ENCODE measurements at places on chromosomes 5 and 9.

- no peak for DNase-seq
These were observed 7.3 kb downstream of the DNAJB5 start for GRCh38 chr9:34996905-34997279.

DNA sequence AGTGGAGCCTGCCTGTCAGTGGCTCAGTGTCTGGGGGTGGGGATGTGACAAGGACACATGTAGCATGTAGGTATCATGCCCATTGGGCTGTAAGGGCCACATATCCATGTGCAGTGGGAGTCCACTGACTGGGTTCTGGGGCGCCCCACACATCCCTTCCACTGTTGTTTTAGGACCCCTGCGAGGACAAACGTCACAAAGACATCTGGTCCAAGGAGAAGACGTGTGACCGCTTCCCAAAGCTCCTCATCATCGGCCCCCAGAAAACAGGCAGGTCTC lies 33.4 kb downstream of the NDST1 start:
- no peak for DNase-seq

DNA sequence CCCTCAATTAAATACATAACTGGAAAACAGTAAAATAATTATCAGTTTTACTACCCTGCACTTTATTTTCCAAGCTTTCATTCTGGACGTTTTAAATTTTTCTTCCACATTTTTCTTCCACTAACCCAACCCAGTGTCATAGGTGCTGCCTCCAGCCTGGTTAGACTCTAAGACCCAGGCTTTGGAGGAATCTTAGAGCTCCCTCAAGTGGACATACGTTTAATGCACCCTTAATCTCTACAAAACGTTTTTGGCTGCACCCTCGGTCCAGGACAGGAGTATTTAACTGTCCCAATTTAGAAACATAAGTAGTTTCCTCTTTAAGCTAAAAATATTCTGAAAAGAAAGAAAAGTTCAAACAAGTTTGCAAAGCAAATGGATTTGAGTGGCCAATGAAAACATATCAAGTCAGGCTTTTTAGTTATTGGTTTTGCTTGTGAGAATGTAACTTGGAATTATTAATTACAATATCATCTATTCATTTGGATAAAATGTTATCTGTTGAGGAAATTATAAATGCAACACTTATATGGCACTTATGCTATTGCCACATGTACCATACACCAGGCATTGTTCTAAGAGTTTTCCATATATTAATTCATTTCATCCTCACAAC lies 38.9 kb downstream of the CDH6 start:
- peak; percentile 78 for DNase-seq

- no peak for DNase-seq
These were observed 263.5 kb upstream of the PTPRD start for GRCh38 chr9:10876333-10876732.

GRCh38 chr5:121967187-121967586 lies 5.4 kb downstream of the SRFBP1 start:
- no peak for DNase-seq

DNA sequence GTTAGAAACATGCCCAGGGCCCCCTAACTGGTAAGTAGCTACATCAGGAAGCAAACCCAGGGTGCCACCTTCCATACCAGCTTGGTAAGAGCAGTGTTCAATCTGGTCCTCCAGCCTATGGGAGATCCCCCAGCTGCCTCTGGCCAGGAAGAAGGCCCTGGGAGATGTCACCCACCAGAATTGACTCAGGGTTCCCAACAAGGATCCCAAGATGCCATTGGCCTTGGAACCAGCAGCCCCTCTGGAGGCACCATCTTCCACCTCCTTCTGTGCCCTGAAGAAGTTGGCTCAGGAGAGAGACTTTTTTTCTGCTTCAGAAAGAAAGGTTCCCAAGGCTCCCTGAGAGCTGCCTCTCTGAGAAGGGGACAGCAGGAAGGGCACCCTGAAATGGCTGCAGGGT lies 56.6 kb upstream of the IL17B start:
- DNase-seq: no peak

DNA sequence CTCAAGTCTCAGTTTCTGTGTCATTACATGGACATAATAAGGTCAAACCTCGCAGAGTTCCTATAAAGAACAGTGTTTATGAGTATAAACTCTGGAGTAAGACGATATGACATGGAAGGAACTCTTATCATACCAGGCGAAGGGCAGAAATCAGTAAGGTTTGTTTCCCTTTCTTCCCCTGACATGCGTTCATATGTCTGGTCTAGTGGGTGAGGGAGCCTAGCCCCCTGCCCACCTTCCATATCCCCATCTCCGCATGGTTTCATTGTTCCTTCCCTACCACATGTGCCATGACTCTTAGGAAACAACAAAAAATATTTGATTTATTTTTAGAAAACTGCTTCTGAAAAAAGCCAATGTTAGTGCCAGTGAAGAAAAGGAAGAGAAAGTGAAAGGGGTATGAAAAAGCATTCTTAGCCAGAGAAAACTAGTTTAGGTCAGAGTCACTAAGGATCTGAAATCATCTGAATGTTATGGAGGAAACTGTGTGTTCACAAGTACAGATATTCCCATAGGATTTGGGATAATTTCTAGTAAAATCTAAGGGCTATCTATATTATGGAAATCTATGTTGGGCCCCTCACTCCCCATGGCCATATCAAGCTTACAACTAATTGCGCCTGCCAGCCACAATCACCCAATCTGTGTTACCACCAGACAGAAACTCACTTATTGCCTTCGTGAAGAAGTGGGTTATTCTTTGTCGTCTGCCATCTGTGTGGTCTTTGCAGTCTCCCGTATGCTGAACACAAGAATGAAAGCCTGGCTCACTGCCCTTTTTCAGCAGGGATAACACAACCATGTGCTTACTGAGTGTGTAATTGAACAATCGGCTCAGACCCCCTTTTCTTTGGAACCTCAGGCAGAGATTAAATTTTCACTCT lies 19.9 kb upstream of the HMHB1 start:
- DNase-seq: no peak

DNA sequence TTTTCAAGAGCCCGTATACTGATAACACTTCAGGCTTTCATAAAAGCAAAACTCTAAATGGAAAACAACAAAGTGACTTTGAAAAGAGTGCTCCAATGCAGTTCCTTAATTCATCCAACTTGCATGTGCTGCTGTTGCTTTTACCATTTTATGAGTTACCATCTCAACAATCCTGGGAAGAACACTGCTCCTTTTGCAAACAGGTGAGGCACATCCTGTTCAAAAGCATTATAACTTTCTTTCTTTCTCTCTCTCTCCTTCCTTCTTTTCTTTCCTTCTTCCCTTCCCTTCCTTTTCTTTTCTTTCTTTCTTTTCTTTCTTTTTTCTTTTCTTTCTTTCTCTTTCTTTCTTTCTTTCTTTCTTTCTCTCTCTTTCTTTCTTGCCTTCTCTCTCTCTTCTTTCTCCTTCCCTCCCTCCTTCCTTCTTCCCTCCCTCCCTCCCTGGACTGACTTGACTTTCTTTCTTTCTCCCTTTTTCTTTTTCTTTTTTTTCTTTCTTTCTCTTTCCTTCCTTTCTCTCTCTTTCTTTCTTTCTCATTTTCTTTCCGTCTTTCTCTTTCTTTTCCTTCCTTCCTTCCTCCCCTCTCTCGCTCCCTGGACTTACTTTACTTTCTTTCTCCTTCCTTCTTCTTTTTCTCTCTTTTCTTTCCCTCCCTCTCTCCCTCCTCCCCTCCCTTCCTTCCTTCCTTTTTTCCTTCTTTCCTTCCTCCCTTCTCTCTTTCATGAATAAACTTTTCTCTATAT lies 11.2 kb upstream of the PARP8 start:
- no peak for DNase-seq

- DNase-seq: no peak
These were observed 1.4 kb downstream of the SLC36A2 start for GRCh38 chr5:151345808-151346478.

DNA sequence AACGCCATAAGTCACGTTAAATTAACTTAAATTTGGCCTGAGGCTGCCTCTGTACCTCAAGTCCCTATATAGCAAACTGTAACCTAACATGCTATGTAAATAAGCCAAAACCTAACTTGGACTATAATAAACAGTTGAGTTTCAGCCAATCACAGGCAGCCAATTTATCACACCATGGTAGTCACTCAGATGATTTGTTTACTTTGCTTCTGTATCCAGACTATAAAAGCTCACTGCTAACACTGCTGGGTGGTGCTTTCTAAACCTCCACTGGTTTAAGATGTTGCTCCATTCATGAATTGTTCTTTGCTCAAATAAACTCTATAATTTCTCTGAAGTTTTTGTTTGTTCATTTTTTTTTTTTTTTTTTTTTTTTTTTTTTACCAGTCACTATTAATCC lies 62.8 kb downstream of the TRPM3 start:
- DNase-seq: no peak

DNA sequence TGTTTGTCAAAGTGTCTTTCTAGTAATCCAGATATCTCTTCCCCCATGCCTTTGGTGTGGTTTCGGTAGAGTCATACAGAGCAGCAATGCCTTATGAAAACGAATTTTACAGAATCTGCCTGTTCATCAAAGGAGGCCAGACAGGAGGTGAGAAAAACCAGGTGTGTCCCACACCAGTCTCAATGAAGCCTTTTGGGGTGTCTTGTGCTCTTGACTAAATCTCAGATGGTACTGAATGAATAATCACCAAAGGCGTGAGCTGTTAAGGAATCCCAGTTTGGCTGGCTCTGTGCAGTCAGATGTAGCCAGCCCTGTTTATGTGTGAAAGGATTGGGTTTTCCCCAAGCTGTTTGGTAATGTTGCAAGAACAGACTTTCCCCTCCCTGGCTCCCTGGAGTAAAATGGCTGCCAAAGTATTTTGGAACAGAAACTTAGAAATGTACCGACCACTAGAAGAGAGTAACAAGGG lies 70.8 kb upstream of the CDKN2B start:
- no peak for DNase-seq

- DNase-seq: no peak
These were observed 71.6 kb upstream of the FSTL4 start for GRCh38 chr5:133683646-133684596.

- no peak for DNase-seq
These were observed 698.3 kb downstream of the MAT2B start for GRCh38 chr5:164203581-164204225.

DNA sequence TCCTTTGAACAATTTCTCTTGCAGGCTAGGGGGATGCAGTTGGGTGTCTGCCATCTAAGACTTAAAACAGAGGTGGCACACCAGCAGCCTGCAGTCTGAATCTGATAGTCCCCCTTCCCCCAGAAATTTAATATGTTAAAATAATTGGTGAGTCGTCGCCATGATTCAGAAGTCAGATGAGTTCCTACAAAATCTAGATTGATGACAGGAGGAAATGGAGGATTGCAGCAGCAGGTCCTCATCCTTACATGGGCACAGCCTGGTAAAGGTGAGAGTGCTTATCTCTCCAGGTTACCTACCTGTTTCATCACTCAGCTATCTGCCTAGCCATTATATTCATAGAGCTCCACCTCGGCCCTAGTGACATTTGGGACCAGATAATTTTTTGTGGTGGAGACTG lies 112.3 kb downstream of the PCSK1 start:
- DNase-seq: no peak

GRCh38 chr5:179267071-179267670 lies 78.1 kb downstream of the ADAMTS2 start:
- peak; percentile 27 for DNase-seq

- DNase-seq: no peak
These were observed 124.1 kb downstream of the FAM174A start for GRCh38 chr5:100659080-100659795.

DNA sequence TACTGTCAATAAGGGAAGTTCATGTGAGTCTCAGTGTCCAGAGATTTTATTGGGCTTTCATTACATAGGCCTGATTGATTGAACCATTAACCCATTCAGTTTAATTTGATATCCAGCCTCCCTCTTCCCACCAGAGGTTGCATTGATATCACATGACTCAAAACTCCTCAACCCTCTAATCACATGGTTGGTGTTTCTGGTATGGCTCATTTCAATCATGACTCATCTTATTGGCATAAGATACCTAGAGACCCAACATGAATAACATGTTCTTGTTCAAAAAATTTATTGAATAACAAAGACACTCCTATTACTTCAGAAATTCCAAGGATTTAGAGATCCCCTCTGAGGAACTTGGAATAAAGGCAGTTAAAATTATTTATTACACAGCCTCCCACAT lies 982.2 kb downstream of the TLE1 start:
- no peak for DNase-seq

- DNase-seq: no peak
These were observed 73.7 kb upstream of the ADAMTS2 start for GRCh38 chr5:179418972-179419371.

DNA sequence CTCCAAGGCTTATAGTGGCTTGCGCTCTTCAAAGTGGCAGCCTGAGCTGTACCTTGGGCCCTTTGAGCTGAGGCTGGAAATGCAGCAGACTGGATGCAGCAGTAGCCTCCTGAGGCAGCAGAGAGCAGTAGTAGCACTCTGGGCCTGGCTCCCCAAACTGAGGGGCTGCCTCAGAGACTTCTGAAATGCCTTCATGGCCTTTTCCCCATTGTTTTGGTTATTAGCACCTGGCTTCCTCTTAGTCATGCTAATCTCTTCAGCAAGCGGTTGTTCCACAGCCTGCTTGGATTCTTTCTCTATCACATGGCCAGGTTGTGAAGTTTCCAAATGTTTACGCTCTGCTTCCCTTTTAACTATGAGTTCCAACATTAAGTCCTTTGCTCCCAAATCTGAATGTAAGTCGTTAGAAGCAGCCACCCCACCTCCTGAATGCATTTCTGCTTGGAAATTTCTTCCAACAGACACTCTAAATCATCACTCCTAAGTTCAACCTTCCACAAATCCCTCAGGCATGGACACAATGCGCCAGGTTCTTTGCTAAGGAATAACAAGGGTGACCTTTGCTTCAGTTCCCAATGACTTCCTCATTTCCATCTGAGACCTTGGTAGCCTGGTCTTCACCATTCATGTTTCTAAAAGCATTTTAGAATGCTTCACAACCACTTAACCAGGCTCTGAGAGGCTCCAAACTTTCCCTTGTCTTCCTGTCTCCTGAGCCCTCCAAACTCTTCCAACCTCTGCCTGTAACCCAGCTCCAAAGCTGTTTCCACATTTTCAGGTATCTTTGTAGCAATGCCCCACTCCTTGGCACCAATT lies 145.8 kb downstream of the ZDHHC21 start:
- peak; percentile 96 for DNase-seq

- DNase-seq: no peak
These were observed 15.0 kb upstream of the HSPB3 start for GRCh38 chr5:54440456-54440893.

DNA sequence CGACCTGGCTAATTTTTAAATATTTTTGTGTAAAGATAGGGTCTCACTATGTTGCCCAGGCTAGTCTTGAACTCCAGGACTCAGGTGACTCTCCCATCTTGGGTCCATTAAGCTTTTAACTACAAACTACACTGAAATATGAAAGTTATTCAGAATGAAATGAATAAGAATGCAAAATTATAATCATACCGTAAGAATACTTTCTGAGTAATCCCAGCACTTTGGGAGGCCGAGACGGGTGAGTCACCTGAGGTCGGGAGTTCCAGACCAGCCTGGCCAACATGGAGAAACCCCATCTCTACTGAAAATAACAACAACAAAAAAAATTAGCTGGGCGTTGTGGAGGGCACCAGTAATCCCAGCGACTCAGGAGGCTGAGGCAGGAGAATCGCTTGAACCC lies 1.1 kb upstream of the ORM1 start:
- no peak for DNase-seq

- DNase-seq: peak; percentile 79
These were observed 60.9 kb upstream of the ROR2 start for GRCh38 chr9:92010705-92011536.

- DNase-seq: peak; percentile 87
These were observed at the start of gene SELENOP for GRCh38 chr5:42811591-42812446. Gene SELENOP, minus strand, starts transcription at chr5:42811892. Its CDS starts 3,539 bp downstream, at chr5:42808353.

GRCh38 chr5:57675236-57675635 lies 192.6 kb upstream of the ACTBL2 start:
- DNase-seq: no peak

GRCh38 chr9:15211160-15211814 lies 95.7 kb downstream of the TTC39B start:
- DNase-seq: peak; percentile 86

Measured in mesendoderm (in vitro differentiated cells).